ENCODE measurements at places on chromosomes 1 and 21.

DNA sequence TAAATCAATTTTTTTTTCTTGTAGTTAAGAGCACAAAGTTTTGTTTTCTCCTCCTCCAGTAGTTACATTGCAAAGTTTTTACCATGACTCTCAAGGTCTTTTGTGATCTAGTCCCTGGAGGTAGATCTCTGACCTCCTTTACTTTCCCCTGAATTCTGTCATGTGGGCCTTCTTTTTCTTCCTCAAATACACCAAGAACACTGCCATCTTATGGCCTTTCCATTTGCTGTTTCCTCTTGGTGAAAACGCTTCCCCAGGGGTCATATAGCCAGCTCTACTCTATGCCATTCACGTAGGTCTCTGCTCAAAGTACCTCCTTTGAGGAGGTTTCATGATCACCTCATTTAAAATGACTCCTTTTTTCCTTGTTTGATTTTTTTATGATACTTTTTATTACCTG lies 2.7 kb downstream of the DDX20 start:
- DNase-seq, result peak; percentile 50

DNA sequence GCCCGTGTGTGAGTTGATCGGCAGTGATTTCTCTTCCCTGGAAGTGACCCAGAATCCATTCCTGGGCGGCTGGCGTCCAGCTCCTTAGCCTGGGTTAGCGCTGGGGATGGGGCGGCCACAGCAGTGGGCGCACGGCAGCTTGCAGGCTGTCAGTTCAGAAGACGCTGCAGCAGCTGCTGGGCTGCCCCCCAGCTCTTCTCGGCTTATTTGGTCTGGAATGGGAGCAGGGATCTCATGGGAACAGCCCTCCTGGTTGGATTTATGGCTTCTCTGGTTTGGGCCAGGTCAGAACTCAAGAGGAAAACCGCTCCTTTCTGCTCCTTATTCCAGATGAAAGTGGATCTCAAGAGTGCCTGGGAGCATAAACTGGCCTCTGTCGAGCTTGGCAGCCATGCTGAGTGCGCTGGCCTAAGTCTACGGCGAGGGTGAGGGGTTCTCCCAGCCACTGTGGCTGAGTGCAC lies 148.2 kb downstream of the PRDM16 start:
- no peak for DNase-seq

DNA sequence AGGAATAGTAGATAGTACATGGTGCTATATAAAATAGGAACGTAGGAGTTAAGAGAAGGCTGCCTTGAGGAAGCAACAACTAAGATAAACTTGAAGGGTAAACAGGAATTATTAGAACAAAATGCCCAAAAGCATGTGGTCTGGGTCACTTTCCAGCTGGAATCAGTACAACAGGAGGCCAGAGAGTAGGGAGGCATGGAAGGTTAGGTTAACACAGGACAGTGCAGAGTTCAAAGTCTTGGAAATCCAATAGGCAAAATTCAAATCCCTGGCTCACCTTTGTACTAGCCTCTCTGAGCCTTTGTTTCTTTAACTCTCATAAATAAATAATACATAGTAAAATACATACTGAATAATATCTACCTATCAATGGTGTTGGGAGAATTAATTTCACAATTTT lies 69.0 kb upstream of the NEK7 start:
- no peak for DNase-seq

DNA sequence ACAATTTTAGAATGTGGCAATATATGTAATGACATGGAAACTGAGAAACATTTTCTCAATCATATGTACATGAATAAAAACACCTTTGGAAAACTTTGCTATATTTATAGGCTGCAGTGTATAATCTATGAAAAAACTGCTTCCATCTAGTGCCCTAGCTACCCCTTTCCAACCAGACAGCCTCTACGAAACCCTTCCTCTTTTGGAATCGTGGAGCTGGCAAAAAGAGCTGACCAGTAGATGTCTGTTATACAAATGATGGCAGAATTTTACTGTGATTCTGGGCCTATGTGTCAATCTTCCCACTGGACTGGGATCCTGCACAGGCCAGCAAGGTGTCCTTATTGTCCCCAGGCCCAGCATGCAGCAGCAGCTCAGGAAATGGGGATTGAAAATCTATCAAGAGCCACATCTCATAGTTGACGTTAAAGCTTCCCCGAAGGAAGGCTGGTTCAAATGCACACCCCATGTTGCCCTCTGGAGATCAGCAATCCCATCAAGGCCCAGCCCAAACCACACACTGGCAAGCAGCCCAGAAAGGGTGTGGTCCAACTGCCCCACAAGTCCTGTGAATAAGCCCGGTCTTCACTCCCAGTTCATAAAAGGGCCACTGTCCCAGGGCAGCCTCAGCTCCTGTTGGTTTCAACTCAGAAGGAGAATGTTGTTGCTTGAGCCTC lies 8.8 kb upstream of the FAM20B start:
- peak; percentile 79 for DNase-seq

DNA sequence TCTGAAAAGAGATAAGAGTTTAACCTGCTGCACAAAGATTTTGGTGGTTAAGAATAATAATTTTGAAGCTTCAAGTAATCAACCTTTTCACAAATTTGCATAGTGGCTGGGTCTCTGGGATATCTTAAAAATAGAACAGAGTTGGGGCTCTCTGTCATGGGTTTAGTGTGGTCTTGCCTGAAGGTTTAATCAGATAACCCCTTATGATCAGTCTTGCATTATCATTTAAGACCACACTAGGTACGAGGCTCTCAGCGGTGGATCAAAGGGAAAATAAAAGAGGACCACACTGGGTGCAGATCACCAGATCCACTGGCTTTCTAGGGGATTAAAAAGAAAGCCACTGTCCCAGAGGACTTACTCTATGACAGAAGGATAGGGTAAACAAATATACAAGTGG lies 19.5 kb downstream of the LRRC8C start:
- DNase-seq, result no peak

- DNase-seq, result no peak
Measured at GRCh38 chr1:162687870-162688269, 55.6 kb downstream of the DDR2 start.

DNA sequence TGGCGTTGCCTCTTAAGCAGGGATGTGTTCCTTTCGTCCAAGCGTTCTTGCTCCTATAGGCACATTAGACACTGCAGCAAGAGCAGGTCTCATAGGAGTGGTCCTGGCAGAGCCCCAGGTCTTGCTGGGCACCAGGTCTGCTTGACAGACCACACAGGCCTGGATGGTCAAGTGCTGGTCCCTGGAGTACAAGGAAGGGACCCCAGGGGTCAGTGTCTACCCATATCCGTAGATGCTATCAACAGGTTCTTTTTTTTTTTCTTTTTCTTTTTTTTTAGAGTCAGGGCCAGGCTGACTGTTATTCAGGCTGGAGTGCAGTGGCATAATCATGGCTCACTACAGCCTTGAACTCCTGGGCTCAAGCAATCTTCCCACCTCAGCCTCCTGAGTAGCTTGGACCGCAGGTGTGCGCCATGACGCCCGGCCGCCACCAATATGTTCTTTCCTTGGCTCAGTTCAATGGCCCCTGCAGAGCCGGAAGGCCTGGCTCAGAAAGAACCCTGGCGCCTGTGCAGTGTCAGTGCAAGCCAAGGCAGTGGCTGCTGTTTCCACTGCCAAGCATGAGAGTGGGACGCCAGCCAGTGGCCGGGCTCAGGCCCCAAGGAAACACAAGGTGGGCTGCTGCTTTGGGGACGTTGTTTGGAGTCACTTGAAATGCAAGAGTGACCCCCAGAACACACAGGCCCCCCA lies 10.0 kb upstream of the TNFRSF8 start:
- DNase-seq, result no peak

DNA sequence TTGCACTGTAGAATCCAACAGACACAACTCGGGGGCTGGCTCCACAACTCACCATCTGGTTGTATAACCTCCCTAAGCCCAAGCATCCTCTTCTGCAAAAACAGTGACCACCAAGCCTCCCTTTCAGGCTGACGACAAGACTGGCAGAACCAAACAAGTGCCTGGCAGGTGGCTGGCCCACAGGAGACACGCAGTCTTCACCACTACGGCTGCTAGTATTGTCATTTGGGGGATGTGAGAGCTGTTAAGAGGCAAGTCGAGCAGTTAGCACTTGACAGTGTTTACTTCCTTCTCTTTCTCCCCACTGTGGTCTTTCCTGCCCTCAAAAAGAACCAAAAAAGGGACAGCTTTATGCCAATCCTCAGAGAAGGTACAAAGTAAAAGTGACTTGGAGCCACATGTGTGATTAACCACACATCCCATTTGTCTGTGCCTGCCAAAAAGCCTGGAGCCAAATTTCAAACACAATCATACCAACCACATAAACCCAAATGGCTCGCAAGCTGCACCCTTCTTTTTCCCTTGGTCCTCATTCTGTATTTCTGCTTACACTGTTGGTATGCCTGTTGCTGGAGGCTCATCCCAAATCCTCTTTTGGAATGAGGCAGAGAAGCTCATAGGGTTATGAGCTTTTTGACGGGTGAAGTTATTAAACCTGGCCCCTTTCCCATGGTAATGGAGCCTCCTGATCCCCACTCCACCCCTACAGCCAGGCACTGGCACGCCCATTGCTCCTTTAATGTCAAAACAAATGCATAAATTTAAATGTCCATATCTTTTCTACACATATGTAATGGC lies 94.1 kb downstream of the TGFBR3 start:
- no peak for DNase-seq

DNA sequence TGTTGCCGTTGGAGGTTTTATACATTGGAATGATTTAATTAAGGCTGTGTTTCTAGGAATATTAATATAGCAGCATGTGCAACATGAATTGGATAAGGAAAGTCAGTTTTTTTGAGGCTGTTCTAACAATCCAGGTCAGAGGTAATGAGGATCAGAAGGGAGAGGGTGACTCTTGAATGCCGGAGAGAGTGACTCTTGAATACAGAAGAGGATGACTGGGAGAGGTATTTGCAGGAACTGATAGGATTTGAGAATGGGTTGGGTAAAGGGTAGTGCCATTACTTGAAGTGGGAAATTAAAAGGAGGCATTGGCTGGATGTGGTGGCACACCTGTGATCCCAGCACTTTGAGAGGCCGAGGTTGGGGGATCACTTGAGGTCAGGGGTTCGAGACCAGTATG lies 55.6 kb upstream of the MACF1 start:
- no peak for DNase-seq

DNA sequence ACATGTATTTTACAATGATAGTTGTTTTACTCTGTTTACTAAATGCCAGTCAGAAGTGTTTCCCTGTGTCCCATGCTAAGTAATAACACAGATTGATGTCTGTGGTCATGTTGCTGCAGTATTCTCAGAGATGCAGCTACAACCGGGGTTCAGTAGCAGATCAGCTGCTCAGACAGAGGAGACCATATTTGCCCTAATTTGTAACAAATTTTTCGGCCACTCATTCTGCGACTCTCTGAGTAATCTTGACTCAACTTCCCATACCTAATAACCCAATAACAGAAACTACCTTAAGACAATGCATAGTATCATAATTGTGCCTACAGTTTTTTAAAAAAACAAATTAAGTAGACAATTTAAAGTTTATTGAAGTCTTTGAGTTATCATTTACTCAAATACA lies 32.6 kb downstream of the NIBAN1 start:
- DNase-seq, result no peak

DNA sequence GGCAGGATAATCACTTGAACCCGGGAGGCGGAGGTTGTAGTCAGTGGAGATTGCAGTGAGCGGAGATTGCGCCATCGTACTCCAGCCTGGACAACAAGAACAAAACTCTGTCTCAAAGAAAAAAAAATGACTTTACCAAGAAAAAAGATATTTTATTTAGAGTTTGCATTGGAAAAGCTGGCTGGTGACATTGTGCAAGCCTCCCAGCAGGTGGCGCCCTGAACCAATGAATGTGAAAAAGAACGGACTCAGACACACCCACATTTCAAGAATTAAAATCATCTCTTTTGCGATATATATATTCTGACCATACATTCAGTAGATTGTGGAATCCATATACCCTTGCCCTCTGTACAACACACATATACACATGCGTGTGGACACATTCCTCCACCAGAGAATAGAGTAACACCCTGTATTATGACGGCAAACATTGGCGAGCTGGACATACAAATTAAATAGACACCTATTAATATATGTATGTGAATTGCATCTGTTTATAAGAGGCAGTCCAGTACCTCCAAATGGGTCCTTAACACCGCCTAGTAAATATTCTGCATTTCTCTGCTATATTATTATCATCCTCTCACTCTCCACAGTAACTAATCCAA lies 39.0 kb upstream of the CADM3 start:
- peak; percentile 65 for DNase-seq

- DNase-seq, result no peak
Measured at GRCh38 chr1:169753549-169753948, 19.7 kb upstream of the SELE start.

DNA sequence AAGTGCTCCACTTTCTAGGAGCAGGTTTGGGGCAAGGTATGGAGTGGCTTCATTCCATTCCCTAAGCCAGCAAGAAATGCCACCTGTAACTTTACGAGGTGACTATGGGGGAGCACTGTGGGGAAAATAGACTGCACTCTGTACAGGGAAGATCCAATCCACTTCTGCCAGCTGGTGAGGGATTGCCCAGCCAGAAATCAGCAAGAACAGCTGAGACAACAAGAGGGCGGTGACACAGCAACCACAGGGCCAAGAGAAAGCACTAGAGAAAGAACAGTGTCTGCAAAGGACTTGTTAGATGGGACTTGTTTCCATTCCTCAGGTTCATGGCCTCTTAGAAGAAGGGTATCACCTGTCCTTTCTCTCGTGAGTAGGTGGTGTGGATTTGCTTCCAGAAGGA lies 19.6 kb downstream of the CAPN8 start:
- DNase-seq, result no peak

DNA sequence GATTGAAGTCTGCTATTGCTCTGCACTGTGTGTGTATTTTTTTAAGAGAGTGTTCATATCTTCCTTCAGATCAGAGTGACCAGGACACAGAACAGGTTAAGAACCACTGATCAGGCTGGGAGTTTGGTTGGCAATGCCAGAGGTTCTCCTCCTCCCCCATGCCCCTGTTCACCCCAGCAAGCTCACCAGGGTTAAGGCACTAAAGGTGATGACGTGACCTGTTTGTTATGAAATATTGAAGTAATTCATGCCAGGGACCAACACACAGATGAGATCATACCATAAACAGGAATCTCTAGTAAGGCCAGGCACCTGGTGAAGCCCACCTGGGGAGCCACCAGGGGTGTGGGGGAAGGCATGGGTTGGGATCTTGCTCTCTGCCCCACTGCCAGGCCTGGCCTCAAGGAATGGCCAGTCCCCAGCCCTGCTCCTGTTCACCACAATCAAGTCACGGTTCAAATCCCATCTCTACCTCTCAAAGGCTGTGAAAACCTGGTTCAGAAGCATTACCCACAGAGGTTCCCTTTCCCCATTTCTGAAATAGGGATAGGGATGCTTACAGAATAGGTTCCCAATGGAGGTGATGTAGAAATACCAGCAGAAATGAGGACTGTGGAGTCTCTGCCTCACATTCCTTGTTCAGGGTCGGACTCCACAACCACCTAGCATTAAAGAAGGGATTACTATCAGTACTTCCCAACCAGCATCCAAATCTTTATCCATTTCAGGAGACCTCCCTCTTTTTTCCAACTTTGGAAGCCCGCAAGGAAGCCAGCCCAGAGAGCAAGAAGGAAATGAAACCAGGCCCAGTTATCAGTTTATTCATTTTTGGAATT lies 2.4 kb downstream of the ID3 start:
- no peak for DNase-seq
